K562 (cell line): ENCODE measurements at places on chromosomes 1 and 21. TPM values are rescaled to one million over a fixed set of nuclear protein-coding genes. Genes with fewer than 3 reads are reported as not detected.

GRCh38 chr1:169326261-169326955 lies 41.2 kb downstream of the NME7 start:
- DNase-seq, result no peak
- H3K36me3 ChIP-seq, result no peaks in the 10 kb centered on the region
- no peaks in the 10 kb centered on the region for H3K27me3 ChIP-seq
- peaks cover 29% of the 10 kb centered on the region for H3K4me1 ChIP-seq
- peak overlapping the region; percentile 77 for H3K27ac ChIP-seq

DNA sequence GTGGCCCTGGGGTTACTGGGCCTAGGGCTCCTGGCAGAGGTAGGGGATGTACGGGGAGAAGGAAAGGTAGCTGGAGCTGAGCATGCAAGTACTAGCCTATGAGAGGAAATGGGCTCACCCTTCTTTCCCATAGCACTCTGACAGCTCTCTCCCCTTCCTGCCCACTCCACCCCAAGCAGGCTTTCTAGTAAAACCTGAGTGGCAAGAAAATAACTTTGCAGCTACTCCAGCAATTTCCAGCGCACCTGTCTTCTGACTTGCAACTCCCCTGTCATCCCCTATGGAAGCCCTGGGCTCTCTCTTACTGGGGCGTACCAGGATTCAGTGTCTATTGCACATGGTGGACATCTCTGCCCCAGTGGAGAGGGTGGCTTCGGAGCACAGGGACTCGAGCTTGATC lies 6.7 kb upstream of the IVL start:
- no peaks in the 10 kb centered on the region for H3K4me1 ChIP-seq
- DNase-seq, result no peak
- H3K27me3 ChIP-seq, result no peaks in the 10 kb centered on the region

DNA sequence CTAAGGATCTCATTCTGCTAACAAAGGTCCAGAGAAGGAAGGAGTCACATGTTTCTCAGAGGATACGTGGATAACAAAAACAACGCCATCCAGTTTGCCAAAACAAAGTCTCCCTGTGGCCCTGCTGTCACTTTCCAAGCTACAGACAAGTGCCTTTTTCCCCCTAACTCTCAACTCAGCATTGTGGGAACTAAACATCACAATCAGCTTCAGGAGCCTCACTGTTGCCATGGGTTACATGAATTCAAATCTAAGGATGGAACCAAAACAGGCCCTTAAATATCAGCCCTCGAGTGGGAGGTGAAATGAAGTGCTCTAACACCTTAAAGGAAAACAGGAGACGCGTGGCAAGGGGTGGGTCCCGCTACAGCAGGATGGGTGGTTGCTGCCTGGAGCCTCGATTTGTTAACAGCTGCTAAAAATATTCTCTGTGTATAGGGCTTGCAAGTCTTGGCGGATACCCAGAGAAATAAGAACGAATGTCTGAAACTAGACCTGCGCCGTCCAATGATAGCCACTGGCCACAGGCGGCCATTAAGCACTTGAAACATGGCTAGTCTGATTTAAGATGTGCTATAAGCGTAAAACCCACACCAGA lies 66.4 kb upstream of the SOD1 start:
- H3K4me3 ChIP-seq, result no peak overlapping the region
- H3K36me3 ChIP-seq, result no peaks in the 10 kb centered on the region
- H3K27ac ChIP-seq, result no peak overlapping the region

GRCh38 chr1:50270926-50271325 lies 152.3 kb downstream of the DMRTA2 start:
- no peaks in the 10 kb centered on the region for H3K36me3 ChIP-seq
- H3K27me3 ChIP-seq, result no peaks in the 10 kb centered on the region
- no peak overlapping the region for H3K27ac ChIP-seq
- no peak for DNase-seq
- no peaks in the 10 kb centered on the region for H3K4me1 ChIP-seq
- no peak overlapping the region for H3K4me3 ChIP-seq

- H3K4me1 ChIP-seq, result no peaks in the 10 kb centered on the region
- no peak overlapping the region for H3K4me3 ChIP-seq
- H3K27me3 ChIP-seq, result no peaks in the 10 kb centered on the region
- H3K36me3 ChIP-seq, result no peaks in the 10 kb centered on the region
- no peak for DNase-seq
These were observed 519.2 kb upstream of the ZP4 start for GRCh38 chr1:238409932-238410331.

- no peak for DNase-seq
- H3K4me3 ChIP-seq, result no peak overlapping the region
- H3K27ac ChIP-seq, result no peak overlapping the region
- no peaks in the 10 kb centered on the region for H3K27me3 ChIP-seq
- no peaks in the 10 kb centered on the region for H3K4me1 ChIP-seq
These were observed 62.7 kb downstream of the GPATCH2 start for GRCh38 chr1:217568200-217568599.

GRCh38 chr1:161834967-161835550 lies 68.9 kb downstream of the ATF6 start:
- no peak for DNase-seq
- no peaks in the 10 kb centered on the region for H3K4me1 ChIP-seq
- no peak overlapping the region for H3K4me3 ChIP-seq
- H3K36me3 ChIP-seq, result peaks cover 18% of the 10 kb centered on the region; the same call in 2 of the 3 replicates
- no peak overlapping the region for H3K27ac ChIP-seq

- H3K27ac ChIP-seq, result no peak overlapping the region
- DNase-seq, result peak; percentile 65
- peaks cover 20% of the 10 kb centered on the region for H3K27me3 ChIP-seq
These were observed 30.0 kb downstream of the EPHA10 start for GRCh38 chr1:37734629-37735591.

- H3K4me3 ChIP-seq, result no peak overlapping the region
- H3K27ac ChIP-seq, result no peak overlapping the region
- no peaks in the 10 kb centered on the region for H3K27me3 ChIP-seq
- no peaks in the 10 kb centered on the region for H3K4me1 ChIP-seq
These were observed 381.2 kb downstream of the PTPRC start for GRCh38 chr1:199020051-199020450.

GRCh38 chr1:209485167-209485566 lies 98.3 kb upstream of the CAMK1G start:
- no peaks in the 10 kb centered on the region for H3K27me3 ChIP-seq
- no peak overlapping the region for H3K4me3 ChIP-seq
- DNase-seq, result no peak
- H3K27ac ChIP-seq, result no peak overlapping the region

DNA sequence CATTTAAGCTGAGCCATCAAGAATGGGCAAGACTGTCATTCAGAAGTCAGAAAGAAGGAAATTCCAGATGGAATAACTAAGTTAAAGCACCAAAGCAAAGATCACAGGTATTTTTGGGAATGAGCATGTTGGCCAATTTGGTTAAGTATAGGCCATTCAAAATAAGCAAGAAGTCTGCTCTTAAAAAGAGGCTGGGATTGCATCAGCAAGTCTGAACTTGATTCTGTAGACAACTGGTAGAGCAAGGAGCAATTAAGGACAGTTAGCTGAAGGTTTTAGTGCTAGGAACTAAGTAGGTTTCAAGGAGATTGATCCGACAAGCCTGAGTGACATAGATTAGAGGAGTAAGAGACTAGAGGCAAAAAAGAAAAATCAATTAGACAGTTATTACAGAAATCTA lies 8.4 kb downstream of the ANKRD45 start:
- no peaks in the 10 kb centered on the region for H3K4me1 ChIP-seq
- DNase-seq, result no peak

GRCh38 chr1:179234863-179235262 lies 5.4 kb upstream of the ABL2 start:
- H3K27ac ChIP-seq, result no peak overlapping the region
- no peaks in the 10 kb centered on the region for H3K36me3 ChIP-seq
- H3K4me3 ChIP-seq, result no peak overlapping the region
- H3K27me3 ChIP-seq, result no peaks in the 10 kb centered on the region
- peaks cover 16% of the 10 kb centered on the region; the same call in 2 of the 3 replicates for H3K4me1 ChIP-seq

DNA sequence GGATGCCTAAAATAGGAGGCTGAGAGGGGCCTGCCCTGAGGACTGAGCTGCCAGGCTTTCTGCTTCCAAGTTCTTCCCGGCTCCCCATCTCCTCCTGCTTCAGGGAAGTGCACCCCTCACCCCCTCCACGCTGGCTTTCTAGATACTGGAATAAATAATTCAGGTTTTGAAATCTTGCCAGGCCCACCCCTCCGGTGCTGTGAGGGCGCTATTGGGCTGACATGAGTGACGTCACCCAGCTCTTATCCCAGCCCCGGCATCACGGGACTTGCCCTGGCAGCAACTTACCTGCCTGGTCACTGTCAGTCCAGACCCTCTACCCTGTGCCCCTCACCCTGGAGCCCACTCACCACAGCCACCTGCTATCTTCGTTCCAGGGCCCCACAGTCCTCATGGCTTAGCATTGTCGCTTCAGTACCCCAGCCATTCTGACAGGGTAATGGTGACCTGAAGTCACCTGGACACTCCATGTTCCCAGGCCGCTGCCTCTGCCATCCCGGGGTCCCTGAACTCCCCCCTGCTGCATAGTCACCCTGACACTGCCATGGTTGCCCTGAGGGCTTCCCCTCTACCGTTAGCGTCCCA lies 819 bp upstream of the GPR3 start:
- peak; percentile 64 for DNase-seq
- peak overlapping the region; percentile 88 for H3K27ac ChIP-seq
- peaks cover 9% of the 10 kb centered on the region; the same call in 1 of the 3 replicates for H3K36me3 ChIP-seq
- peak overlapping the region; percentile 96 for H3K4me3 ChIP-seq
- H3K4me1 ChIP-seq, result peaks cover 8% of the 10 kb centered on the region

DNA sequence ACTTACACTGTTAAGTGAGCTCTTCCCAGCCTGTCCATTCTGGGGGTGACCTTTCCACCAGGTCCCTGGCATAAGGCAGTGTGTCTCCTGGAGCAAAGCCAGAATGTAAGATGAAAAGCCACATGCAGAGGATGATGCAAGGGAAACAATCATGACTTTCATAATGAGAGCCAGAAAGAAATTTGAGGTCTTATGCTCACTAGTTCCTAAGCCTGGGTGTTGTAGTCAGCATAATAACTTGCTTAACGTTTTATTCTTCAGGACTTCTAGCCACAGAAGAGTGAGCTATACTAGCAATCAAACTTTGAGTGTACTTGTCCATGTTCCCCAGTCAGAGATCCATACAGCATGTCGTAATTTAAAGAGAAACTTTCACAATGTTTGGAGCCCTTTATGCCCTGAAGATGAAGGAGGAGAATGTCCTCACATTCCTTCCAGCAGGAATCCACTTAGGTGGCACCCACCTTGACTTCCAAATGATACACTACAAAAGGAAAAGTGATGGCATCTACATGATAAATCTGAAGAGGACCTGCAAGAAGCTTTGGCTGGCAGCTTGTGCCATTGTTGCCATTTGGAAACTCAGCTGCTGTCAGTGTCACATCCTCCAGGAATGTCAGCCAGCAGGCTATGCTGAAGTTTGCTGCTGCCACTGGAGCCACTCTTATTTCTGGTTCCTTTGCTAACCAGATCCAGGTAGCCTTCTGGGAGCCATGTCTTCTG lies 60.5 kb upstream of the FOXD3 start:
- DNase-seq, result peak; percentile 3
- peaks cover 10% of the 10 kb centered on the region; the same call in 1 of the 2 replicates for H3K27me3 ChIP-seq
- H3K4me1 ChIP-seq, result no peaks in the 10 kb centered on the region

GRCh38 chr1:21886486-21887215 lies 50.5 kb downstream of the HSPG2 start:
- H3K36me3 ChIP-seq, result peaks cover 87% of the 10 kb centered on the region
- peak; percentile 89 for DNase-seq
- no peaks in the 10 kb centered on the region for H3K27me3 ChIP-seq
- H3K4me1 ChIP-seq, result peaks cover 41% of the 10 kb centered on the region

DNA sequence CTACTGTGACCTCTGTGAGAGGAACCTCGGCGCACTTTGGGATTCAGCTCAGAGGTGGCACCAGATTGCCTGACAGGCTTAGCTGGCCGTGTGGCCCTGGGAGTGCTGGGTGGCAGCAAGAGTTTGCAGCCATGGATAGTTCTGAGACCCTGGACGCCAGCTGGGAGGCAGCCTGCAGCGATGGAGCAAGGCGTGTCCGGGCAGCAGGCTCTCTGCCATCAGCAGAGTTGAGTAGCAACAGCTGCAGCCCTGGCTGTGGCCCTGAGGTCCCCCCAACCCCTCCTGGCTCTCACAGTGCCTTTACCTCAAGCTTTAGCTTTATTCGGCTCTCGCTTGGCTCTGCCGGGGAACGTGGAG lies 67.5 kb downstream of the DISC1 start:
- DNase-seq, result no peak
- H3K36me3 ChIP-seq, result no peaks in the 10 kb centered on the region
- peaks cover 29% of the 10 kb centered on the region; the same call in 2 of the 3 replicates for H3K27me3 ChIP-seq
- no peak overlapping the region for H3K27ac ChIP-seq
- H3K4me3 ChIP-seq, result no peak overlapping the region
- H3K4me1 ChIP-seq, result peaks cover 4% of the 10 kb centered on the region; the same call in 1 of the 2 replicates

GRCh38 chr21:34974162-34974981 lies 74.7 kb downstream of the RUNX1 start:
- no peaks in the 10 kb centered on the region for H3K27me3 ChIP-seq
- DNase-seq, result no peak
- H3K36me3 ChIP-seq, result no peaks in the 10 kb centered on the region
- peaks cover 2% of the 10 kb centered on the region; the same call in 1 of the 2 replicates for H3K4me1 ChIP-seq
- H3K27ac ChIP-seq, result no peak overlapping the region
- no peak overlapping the region for H3K4me3 ChIP-seq

DNA sequence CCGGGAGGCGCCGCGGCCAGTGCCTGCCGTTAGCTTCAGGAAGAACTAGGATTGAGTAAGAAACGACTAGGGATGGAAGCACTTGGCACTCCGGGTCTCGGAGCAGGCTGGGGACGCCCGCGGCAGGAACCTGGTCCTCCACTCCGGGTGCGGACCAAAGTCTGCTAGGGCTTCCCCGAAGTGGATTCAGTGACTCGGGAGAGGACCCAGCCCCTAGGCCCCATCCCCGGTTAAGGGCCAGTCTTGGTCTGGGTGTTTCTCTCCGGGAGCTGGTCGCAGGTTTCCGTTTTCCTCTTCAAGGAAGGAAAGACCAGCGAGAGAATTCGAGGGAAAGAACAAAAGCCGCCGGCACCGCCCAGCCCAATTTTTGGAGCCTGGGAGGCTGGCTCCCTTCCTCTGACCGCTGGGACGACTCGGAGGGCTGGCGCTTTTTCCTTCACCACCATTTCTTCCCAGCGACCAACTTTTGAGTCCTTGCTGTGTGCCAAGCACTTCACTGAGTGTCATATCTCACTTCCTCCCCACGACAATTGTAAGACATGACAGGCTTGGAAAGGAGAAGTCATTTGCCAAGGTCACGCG lies 16.8 kb upstream of the STMN1 start:
- no peaks in the 10 kb centered on the region for H3K27me3 ChIP-seq
- H3K4me3 ChIP-seq, result no peak overlapping the region
- no peak for DNase-seq
- no peaks in the 10 kb centered on the region for H3K36me3 ChIP-seq

- no peak for DNase-seq
- H3K4me1 ChIP-seq, result no peaks in the 10 kb centered on the region
- H3K36me3 ChIP-seq, result no peaks in the 10 kb centered on the region
- no peak overlapping the region for H3K27ac ChIP-seq
- no peaks in the 10 kb centered on the region for H3K27me3 ChIP-seq
These were observed 65.3 kb downstream of the NIBAN1 start for GRCh38 chr1:184909019-184909418.

- H3K27me3 ChIP-seq, result no peaks in the 10 kb centered on the region
- H3K27ac ChIP-seq, result no peak overlapping the region
- H3K4me3 ChIP-seq, result no peak overlapping the region
- H3K36me3 ChIP-seq, result no peaks in the 10 kb centered on the region
- no peaks in the 10 kb centered on the region for H3K4me1 ChIP-seq
- DNase-seq, result no peak
These were observed 710.7 kb upstream of the ADAMTS5 start for GRCh38 chr21:27677546-27677945.

- H3K4me3 ChIP-seq, result no peak overlapping the region
- peaks cover 53% of the 10 kb centered on the region for H3K27me3 ChIP-seq
- H3K27ac ChIP-seq, result no peak overlapping the region
- no peaks in the 10 kb centered on the region for H3K36me3 ChIP-seq
- no peak for DNase-seq
These were observed 2.7 kb downstream of the HTR1D start for GRCh38 chr1:23214640-23215039.

PHACTR4 gene
- total RNA-seq, result 28.6 and 34.6 TPM in 2 replicates

AMY1B gene
- total RNA-seq, result not detected in 2 replicates

ATP1A2 gene
- 0.04 and 0.09 TPM in 2 replicates for total RNA-seq

TFF3 gene
- total RNA-seq, result 0.72 and 0.78 TPM in 2 replicates
